ENCODE measurements at places on chromosomes 5 and 9.

DNA sequence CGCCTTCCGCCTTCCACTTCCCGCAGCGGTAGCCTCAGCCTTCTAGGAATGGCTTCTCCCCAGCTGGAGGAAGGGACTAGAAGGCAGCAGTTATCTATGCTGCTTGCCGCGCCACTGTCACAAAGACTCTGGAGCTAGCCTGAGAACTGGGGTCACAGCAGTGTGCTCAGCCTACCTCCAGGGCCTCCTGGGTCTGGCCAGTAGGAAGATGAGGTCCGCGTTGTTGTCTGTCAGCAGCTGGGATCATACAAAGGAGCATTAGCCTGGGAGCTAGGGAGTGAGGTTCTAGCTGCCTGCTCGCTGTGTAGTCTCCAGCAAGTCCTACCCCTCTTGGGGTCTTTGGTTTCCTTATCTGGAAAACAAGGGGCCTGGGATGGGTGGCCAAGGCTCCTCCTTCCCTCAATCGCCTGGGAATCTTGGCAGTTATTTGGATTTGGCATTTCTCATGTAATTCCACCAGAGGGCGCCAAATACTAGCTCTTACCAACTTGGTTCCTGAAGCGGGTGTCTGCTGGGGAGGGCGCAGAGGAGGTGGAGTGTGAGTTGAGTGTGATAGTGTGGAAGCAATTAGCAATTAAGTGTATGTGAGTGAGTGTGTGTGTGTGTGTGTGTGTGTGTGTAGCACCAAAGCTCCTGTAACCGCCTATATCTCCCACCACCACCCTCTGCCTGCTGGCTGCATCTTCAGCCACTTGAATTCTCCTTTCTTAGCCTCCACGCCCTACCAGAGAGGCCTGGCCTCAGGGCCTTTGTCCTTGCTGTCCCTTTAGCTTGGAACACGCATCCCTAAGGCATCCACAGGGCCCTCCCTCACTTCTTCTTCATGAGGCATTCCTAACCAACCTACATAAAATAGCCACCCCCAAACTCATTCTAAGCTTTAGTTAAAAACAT, 97.1 kb downstream of the ENTREP1 start:
- H3K4me3 ChIP-seq = no peak overlapping the region

DNA sequence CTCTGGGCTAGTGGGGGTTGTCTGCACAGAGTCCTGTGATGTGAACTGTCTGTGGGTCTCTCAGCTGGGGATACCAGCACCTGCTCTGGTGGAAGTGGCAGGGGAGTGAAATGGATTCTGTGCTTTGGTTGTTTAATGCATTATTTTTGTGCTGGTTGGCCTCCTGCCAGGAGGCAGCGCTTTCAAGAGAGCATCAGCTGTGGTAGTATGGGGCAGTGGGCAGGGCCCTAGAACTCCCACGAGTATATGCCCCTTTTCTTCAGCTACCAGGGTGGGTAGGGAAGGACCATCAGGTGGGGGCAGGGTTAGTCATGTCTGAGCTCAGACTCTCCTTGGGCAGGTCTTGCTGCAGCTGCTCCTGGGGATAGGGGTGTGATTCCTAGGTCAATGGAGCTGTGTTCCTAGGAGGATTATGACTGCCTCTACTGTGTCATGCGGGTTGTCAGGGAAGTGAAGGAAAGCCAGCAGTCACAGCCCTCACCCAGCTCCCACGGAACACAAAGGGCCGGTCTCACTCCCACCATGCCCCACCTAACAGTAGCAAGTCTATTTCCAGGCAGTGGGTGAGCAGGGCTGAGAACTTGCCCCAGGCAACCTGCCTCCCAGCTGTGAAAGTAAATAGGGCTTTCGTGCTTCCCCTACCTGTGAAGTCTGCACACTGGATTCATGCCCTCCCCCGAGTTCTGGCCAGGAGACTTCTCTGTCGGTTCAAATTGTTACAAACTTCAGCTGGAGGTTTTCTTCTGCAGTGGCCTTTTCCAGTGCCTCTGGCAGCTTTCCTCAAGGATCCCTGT, 25.7 kb upstream of the FAM81B start:
- H3K27me3 ChIP-seq = no peaks in the 10 kb centered on the region
- H3K4me3 ChIP-seq = no peak overlapping the region
- no peaks in the 10 kb centered on the region for H3K36me3 ChIP-seq
- no peaks in the 10 kb centered on the region for H3K4me1 ChIP-seq
- no peak overlapping the region for H3K27ac ChIP-seq

GRCh38 chr5:92519811-92520632, 1061.0 kb downstream of the NR2F1-AS1 start:
- no peaks in the 10 kb centered on the region for H3K4me1 ChIP-seq
- no peaks in the 10 kb centered on the region for H3K27me3 ChIP-seq
- H3K4me3 ChIP-seq = no peak overlapping the region
- no peak overlapping the region for H3K27ac ChIP-seq
- no peaks in the 10 kb centered on the region for H3K36me3 ChIP-seq

- no peak overlapping the region for H3K4me3 ChIP-seq
- no peak for ATAC-seq
- peaks cover 100% of the 10 kb centered on the region for H3K27me3 ChIP-seq
- H3K4me1 ChIP-seq = peaks cover 82% of the 10 kb centered on the region
- no peaks in the 10 kb centered on the region for H3K36me3 ChIP-seq
These were observed 1.5 kb downstream of the NKX2-5 start for GRCh38 chr5:173233347-173234128.

GRCh38 chr9:4262735-4263141, 37.1 kb downstream of the GLIS3 start:
- H3K27ac ChIP-seq = no peak overlapping the region
- no peaks in the 10 kb centered on the region for H3K27me3 ChIP-seq

DNA sequence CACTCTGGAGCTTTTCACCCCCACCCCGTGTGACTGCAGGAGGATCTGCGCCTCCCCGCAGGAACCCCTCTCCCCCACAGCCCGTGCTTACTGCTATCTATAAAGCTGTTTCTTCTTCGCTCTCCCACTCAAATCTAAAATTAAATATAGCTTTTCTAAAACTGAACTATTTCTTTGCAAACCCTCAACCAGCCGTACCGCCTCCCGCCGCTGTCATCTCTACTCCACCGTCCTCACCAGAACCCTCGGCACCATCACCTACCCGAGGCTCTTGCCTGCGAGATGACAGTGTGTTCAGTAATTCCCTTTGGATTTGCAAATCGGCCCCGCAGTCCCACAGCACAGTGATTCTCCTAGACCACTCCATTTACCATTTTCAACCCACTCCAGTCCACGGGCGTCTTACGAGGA, 13.6 kb downstream of the LPCAT1 start:
- H3K36me3 ChIP-seq = no peaks in the 10 kb centered on the region
- no peak overlapping the region for H3K27ac ChIP-seq
- ATAC-seq = no peak
- no peak overlapping the region for H3K4me3 ChIP-seq

GRCh38 chr9:27829621-27830020, 256.3 kb upstream of the C9orf72 start:
- no peaks in the 10 kb centered on the region for H3K27me3 ChIP-seq
- H3K4me3 ChIP-seq = no peak overlapping the region
- H3K27ac ChIP-seq = no peak overlapping the region
- no peaks in the 10 kb centered on the region for H3K36me3 ChIP-seq
- no peaks in the 10 kb centered on the region for H3K4me1 ChIP-seq
- ATAC-seq = no peak

- H3K4me3 ChIP-seq = no peak overlapping the region
- H3K36me3 ChIP-seq = no peaks in the 10 kb centered on the region
- no peak overlapping the region for H3K27ac ChIP-seq
- H3K4me1 ChIP-seq = no peaks in the 10 kb centered on the region
- peak; percentile 53 for ATAC-seq
These were observed 67.0 kb upstream of the DPYSL3 start for GRCh38 chr5:147576646-147577535.

- H3K27ac ChIP-seq = no peak overlapping the region
- H3K36me3 ChIP-seq = no peaks in the 10 kb centered on the region
These were observed 61.1 kb upstream of the SAP30L start for GRCh38 chr5:154384480-154385235.

- no peak for ATAC-seq
- no peaks in the 10 kb centered on the region for H3K4me1 ChIP-seq
- no peak overlapping the region for H3K27ac ChIP-seq
These were observed 13.8 kb upstream of the UBQLN1 start for GRCh38 chr9:83721509-83721908.

DNA sequence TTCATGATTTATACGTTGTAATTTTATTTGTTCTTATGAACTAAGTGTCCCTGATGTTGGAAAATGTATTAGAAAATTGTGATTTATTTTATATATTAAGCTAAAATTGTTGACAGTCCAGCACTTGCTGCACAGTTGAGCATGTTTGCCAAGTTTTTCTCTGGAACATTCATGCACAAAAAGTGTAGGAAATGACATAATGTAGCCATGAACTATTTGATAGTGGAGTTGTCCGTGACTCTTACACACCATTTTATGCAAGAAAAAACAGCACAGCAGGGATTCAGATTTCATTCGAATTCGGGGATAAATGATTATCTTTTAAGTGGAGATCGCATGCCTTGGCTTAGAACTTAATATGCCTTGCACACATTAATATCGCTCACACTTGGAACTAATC, 708.6 kb upstream of the WWC1 start:
- no peaks in the 10 kb centered on the region for H3K4me1 ChIP-seq
- no peak for ATAC-seq
- H3K4me3 ChIP-seq = no peak overlapping the region

- H3K27me3 ChIP-seq = no peaks in the 10 kb centered on the region
- H3K36me3 ChIP-seq = peaks cover 25% of the 10 kb centered on the region
- no peak overlapping the region for H3K4me3 ChIP-seq
- no peak overlapping the region for H3K27ac ChIP-seq
- H3K4me1 ChIP-seq = peaks cover 16% of the 10 kb centered on the region
- no peak for ATAC-seq
These were observed 52.8 kb downstream of the VAV2 start for GRCh38 chr9:133939171-133939785.

GRCh38 chr5:92676215-92677165, 904.5 kb downstream of the NR2F1-AS1 start:
- H3K36me3 ChIP-seq = no peaks in the 10 kb centered on the region
- no peak overlapping the region for H3K27ac ChIP-seq
- no peak overlapping the region for H3K4me3 ChIP-seq
- no peak for ATAC-seq

DNA sequence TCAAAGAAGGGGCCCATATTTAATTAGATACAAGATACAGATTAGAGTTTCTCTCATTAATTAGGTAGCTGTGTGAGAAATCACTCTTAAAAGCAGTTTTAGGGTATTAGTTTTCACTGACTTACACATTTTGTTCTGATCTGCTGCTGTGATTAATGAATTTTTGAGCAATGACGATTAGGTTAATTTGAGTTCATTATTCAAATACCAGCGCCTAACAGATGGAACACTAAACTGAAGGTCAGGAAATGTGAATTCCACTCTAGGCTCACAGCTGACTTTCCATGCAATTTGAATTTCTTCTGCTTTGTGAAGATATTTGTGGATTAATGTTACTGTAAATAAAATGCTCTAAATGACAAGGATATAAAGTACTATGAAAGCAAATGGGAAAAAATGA, 380.6 kb downstream of the ADGRV1 start:
- no peak overlapping the region for H3K27ac ChIP-seq
- no peaks in the 10 kb centered on the region for H3K36me3 ChIP-seq
- H3K4me1 ChIP-seq = peaks cover 6% of the 10 kb centered on the region
- no peak overlapping the region for H3K4me3 ChIP-seq

- H3K4me3 ChIP-seq = no peak overlapping the region
- H3K4me1 ChIP-seq = no peaks in the 10 kb centered on the region
- no peak overlapping the region for H3K27ac ChIP-seq
- H3K27me3 ChIP-seq = peaks cover 70% of the 10 kb centered on the region
- no peaks in the 10 kb centered on the region for H3K36me3 ChIP-seq
These were observed 10.7 kb downstream of the PRRT1B start for GRCh38 chr9:131555841-131556673.

- no peak overlapping the region for H3K4me3 ChIP-seq
- no peaks in the 10 kb centered on the region for H3K36me3 ChIP-seq
- no peaks in the 10 kb centered on the region for H3K4me1 ChIP-seq
- ATAC-seq = no peak
- H3K27me3 ChIP-seq = no peaks in the 10 kb centered on the region
- H3K27ac ChIP-seq = no peak overlapping the region
These were observed 52.4 kb downstream of the NREP start for GRCh38 chr5:111704452-111705085.

- ATAC-seq = no peak
- no peaks in the 10 kb centered on the region for H3K36me3 ChIP-seq
- no peak overlapping the region for H3K4me3 ChIP-seq
These were observed 36.0 kb upstream of the SPATA31C2 start for GRCh38 chr9:88174324-88174723.

- no peaks in the 10 kb centered on the region for H3K4me1 ChIP-seq
- ATAC-seq = no peak
- no peaks in the 10 kb centered on the region for H3K36me3 ChIP-seq
- H3K27me3 ChIP-seq = no peaks in the 10 kb centered on the region
These were observed 677.3 kb downstream of the PRELID2 start for GRCh38 chr5:145157841-145158240.

DNA sequence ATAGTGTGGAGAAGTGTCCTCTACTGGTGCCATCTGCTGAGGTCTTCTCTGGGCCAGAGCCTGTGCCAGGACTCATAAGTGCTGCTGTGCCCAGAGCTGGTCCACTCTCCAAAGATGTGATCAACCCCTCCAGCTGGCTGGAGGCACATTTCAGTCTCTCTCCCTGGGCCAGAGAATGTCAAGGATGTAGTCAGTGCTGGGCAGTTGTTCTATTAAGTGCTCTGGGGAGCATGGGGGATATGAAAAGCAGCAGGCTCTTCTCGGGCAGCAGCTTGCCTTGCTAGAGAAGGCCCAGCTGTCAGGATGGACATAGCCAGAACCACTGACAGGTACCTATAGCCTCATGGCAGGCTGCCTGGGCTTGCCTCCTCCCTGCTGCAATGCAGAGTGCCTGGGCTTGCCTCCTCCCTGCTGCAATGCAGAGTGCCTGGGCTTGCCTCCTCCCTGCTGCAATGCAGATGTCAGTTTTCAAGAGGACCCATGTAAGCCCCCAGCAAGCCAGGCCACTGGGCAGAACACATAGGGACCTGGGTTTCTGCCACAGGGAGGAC, 157.2 kb upstream of the PANK3 start:
- ATAC-seq = no peak
- peak overlapping the region; percentile 45 for H3K27ac ChIP-seq
- no peaks in the 10 kb centered on the region for H3K27me3 ChIP-seq
- H3K4me3 ChIP-seq = no peak overlapping the region

GRCh38 chr5:134500699-134501430, 24.6 kb upstream of the JADE2 start:
- no peak overlapping the region for H3K4me3 ChIP-seq
- no peak for ATAC-seq
- peaks cover 14% of the 10 kb centered on the region for H3K4me1 ChIP-seq
- H3K27me3 ChIP-seq = no peaks in the 10 kb centered on the region
- H3K36me3 ChIP-seq = no peaks in the 10 kb centered on the region

DNA sequence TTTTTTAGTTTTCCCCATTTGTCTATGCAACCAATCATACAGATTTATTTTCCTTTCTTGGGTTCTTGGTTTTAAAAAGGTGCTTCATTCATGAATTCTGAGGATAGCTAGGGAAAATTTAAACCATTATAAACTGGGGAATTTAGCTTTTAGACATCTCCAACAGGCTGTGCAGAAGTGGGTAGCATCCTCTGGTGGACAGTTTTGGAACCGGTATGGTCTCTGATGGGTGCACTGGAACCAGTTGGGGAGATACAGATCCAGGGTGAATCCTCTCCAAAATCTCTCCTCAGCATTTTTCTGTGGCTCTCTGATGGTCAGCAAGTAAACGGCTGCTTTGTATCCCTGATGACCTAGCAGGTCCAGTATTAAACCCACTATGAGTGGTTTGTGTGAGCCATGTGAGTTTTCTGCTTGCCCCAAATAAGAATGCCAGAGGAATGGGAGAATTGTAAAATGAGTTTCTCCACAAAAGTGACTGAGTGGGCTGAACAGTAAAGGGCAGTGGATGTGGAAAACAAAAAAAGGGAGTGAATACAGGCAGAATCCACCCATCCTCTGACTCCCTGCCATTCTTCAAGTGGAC, 9.1 kb upstream of the DNAJC25 start:
- peaks cover 7% of the 10 kb centered on the region for H3K27me3 ChIP-seq
- H3K4me3 ChIP-seq = no peak overlapping the region
- H3K36me3 ChIP-seq = no peaks in the 10 kb centered on the region
- H3K27ac ChIP-seq = no peak overlapping the region
- no peaks in the 10 kb centered on the region for H3K4me1 ChIP-seq
